Stimulated activated CD4-positive, alpha-beta T cell treated with anti-CD3 and anti-CD28 coated beads, Interleukin-4, amount 100 ng/mL, for 4 hours (primary cell): ENCODE measurements at places on chromosomes 7 and 10.

DNA sequence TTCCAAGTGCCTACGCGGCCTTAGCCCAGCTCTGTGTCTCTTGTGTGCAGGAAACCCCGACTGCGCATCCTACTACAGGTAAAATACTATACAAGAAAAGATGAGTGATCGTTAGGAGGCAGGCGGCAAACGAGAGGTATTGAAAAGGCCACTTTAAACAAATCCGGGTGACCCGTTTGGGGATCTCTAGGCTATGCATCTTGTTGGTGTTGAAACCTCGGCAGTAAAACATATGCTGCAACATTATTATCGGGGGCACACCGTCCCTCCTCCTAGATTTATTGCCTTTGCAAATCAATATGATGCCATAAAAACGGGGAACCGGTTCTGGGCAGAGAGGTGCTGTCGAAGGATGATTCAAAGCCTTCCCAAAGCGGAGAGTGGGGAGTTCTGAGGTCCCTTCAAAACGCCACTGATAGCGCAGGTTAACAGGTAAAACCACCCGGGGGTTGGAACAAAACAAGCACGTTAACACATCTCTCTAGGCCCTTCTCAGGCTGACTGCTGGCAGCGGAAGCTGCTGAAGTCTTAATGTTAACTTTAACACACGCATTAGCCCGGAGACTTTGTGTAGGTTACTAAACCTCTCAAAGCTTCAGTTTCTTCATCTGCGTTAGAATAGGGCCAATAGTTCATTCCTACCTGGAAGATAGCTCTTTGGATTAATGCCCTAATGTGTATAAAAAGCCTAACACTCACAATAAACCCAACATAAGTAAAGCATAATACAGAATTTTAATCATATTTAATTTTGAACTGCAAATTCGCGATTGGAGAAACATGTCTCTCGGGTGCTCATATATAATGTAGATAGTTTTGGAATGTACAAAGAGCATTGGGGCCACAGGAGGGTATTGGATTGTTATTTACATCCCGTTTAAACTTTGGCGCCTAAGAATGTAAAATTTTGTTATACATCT is 2.6 kb upstream of the TBX20 start:
- no peak for DNase-seq

DNA sequence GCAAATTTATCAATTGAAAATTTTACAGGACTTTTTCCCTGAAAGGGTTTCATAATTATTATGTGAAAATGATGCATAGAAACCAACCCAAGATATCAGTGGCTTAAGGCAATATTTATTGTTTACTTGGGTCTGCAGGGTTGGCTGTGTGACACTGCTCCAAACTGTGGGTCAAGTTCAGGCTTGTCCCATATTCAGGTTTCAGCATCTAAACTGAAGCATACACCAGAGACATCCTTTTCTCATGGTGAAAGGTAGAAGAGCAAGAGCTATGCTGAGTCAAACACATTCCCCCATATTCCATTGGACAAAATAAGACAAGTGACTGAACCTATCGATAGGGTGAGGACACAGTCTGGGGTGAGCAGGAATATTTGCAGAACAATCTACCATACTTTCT is 110.9 kb downstream of the MAPK8 start:
- no peak for DNase-seq

DNA sequence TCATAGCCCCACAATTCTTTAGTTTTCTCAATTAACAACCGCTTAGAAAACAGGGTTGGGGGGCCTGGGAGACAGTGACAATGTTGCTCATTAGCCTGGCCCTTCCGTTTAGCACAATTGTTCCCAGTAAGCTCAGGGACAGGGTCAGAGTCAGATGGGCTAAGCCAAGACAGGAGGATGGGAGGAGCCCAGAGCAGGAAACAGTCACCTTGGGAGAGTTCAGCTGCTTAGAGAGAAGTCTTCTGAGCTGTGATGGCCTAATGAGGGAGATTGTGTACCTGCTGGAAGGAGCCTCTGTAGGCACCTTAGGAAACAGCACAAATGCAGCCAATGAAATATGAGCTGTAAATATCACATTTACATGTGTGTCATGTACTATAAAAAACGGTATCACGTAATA is 35.9 kb downstream of the SVOPL start:
- no peak for DNase-seq

GRCh38 chr7:8015746-8016120 is 47.1 kb downstream of the GLCCI1 start:
- no peak for DNase-seq
